ENCODE measurements at places on chromosomes 1 and 21. TPM values are rescaled to one million over a fixed set of nuclear protein-coding genes. Genes with fewer than 3 reads are reported as not detected.

- DNase-seq = no peak
These were observed 137.1 kb upstream of the KLHDC7A start for GRCh38 chr1:18343581-18343980.

DNA sequence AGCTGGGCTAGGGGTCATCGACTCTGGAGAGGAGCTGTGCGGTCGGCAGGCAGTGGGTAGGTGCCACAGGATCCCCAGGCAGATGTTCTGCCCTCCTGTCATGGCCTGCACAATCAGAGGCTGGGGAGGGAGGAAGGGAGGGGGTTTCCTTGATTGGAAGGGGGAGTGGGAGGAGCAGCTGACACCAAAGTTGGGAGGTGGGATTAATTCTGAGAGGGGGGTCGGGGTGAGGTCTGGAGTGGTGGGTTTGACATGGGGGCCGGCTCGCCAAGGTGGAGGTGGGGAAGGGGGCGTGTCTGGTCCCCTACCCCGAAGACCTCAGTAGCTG is 651 bp upstream of the HPCA start:
- no peak for DNase-seq

Gene ID3
- polyA plus RNA-seq = 277 TPM

Gene B3GALT2
- polyA plus RNA-seq = 15.1 TPM

Gene PDE9A
- polyA plus RNA-seq = 54.3 TPM

Measured in renal cortex interstitium (tissue), 15 donors.